ENCODE measurements at places on chromosomes 1 and 21.

- no peak for DNase-seq
Observed at GRCh38 chr1:226692823-226693222, 46.3 kb downstream of the ITPKB start.

GRCh38 chr1:48823168-48823567 is 46.5 kb upstream of the BEND5 start:
- DNase-seq: no peak

GRCh38 chr1:50110656-50111055 is 1.9 kb downstream of the ELAVL4 start:
- DNase-seq: no peak

DNA sequence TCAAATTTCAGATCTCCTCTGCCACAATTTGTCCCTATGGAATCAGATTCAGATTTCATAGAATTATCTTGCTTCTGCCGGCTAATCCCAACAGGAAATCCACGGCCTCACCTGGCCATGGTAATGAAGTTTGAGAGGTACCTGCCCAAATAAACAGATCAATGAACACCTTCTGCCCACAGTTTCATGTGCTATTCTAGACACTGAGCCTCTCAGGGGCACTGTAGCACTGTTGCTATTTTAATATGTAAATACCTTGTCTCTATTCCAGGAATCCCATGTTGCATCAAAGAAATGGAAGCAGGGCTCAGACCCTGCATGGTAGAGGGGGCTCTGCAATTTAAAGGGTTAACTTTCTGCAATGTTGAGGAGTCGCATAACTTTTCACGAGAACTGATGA is 593.1 kb downstream of the PTBP2 start:
- DNase-seq: no peak

DNA sequence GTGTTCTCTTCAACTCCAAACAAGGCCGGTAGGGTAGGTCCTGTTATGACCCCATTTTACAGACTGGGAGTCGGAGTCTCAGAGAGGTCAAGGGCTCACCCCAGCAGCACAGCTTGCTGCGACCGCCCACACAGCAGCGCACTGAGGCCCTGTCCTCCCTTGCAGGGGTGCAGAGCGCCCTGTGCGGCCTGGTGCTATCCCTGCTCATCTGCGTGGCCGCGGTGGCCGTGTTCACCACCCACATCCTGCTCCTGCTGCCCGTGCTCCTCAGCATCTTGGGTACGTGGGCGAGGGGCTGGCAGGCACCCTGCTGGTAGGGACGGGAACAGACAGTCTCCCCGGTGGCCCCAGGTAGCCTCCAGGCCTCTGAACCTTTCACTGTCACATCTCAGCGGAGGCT is 55.9 kb downstream of the DISP3 start:
- DNase-seq: no peak

- DNase-seq: no peak
Observed at GRCh38 chr1:74528123-74528522, 15.7 kb upstream of the LRRC53 start.

GRCh38 chr1:216812966-216813365 is 89.7 kb upstream of the ESRRG start:
- DNase-seq: no peak

- no peak for DNase-seq
Observed at GRCh38 chr1:190353538-190354101, 124.0 kb downstream of the BRINP3 start.

- DNase-seq: peak; percentile 43
Observed at GRCh38 chr1:30749691-30750583, 7.6 kb downstream of the LAPTM5 start.

DNA sequence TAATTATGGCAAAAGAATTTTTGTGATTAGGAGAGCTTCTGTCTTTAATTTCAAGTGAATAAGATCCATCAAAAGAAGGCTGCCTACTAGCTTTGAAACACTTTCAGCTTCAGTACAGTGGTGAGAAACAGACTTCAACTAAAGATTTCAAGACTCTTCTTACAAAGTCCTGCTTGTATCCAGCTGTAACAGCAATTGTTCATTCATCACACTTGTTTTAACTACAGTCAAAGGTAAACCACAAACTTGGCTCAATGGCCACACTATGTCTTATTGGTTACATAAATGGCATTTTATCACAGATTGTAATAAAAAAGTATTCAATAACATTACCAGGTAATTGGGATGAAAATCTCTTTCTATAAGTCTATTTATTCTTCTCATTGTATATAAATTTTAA is 59.2 kb downstream of the WARS2 start:
- DNase-seq: no peak

DNA sequence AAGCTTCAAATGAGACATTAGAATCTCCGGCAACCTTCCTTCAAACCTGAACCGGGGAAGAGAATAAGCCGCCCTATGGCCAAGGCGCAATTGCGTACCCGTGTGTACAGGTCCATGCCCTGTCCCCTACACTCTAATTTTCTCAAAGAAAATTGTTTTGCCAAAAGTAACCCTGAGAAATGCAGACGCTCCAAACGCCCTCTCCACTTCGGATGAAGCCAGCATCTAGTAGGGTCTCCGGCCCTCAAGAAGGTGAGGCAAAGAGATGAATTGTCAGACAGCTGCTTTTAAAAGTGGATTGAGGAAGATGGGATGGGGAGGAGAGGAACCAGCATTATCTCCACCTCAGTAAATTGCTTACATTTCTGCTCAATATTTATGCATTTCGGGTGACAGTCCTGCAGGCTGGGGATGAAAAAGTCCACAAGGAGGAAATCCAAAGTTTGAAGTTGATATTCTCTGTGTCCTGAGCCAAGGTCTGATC is 630 bp upstream of the LHX9 start:
- DNase-seq: no peak

GRCh38 chr1:213231795-213232231 is 180.8 kb downstream of the RPS6KC1 start:
- DNase-seq: no peak

- no peak for DNase-seq
Observed at GRCh38 chr1:61680500-61680899, 44.4 kb downstream of the TM2D1 start.

GRCh38 chr1:33429332-33429731 is 1.6 kb downstream of the PHC2 start:
- no peak for DNase-seq

GRCh38 chr1:114079596-114080190 is 74.0 kb downstream of the SYT6 start:
- DNase-seq: no peak

DNA sequence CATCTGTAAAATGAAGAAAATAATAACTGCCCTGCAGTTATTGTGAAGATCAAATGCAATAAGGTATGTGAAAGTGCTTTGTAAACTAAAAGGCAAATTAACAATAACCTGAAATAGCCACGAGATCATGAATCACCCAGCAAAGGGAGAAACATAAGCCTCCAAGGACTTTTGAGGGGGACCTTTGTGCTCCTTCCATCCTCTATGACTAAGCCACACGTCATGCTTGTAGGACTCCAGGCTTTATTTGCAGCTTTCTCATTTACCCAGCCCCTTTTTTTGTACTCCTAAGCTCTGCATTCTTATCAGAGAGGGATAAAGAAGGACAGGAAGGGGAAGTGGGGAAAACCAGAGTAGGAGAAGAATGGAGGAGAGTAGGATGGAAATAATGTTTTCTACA is 115.1 kb downstream of the PROX1 start:
- no peak for DNase-seq

- DNase-seq: no peak
Observed at GRCh38 chr21:18318156-18318555, 73.5 kb downstream of the CHODL start.

DNA sequence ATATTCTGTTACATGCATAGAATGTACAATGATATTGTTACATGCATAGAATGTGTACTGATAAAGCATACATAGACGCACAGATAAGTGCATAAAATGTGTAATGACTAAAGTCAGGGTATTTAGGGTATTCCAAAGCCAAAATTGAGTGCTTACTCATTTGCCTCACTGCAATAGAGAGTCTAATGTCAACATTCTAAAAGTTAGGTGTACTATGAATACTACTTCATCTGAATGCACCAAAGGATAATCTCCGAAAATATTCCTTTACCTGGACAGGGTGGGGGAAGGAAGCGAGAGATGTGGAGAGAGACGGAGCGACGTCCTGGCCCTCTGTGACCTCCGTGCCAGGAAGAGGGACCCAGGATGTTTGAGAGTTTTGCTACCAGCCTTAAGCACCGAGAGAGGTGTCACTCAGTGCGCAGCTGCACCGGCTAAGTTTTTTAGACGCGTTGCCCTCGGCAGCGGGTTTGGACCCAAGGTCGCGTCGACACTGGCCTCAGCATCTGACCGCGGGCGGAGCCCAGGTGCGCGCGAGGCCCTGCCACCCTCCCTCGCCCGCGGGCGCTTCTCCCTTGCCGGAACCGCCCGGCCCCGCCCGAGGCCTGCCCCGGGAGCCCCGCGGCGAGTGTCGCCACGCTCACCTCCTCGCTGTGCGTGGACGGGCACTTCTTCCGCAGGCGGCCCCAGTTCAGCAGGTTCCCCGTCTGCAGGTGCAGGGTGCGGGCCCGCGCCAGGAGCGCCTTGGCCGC is 660 bp downstream of the GCLM start:
- DNase-seq: peak; percentile 13

GRCh38 chr1:153509729-153510354 is 25.9 kb downstream of the S100A6 start:
- DNase-seq: peak; percentile 51

DNA sequence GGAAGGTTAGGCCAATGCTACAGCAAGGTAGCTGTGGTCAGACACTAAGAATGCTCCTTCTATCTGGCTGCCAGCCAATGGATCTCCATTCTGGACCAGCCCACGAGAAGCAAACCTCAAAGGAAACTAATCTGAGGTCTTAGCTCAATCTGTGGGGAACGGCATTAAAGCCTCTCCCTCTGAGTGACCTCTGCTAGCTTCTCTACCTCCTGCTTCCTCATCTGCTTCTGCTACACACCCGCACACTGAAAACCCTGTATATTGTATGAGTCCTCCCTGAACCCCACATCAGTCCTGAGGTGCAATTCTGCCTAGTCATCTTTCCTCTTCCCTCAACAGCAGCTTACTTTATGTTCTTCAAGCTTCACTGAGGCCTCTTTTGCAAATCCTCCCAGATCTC is 6.9 kb upstream of the GALE start:
- no peak for DNase-seq

DNA sequence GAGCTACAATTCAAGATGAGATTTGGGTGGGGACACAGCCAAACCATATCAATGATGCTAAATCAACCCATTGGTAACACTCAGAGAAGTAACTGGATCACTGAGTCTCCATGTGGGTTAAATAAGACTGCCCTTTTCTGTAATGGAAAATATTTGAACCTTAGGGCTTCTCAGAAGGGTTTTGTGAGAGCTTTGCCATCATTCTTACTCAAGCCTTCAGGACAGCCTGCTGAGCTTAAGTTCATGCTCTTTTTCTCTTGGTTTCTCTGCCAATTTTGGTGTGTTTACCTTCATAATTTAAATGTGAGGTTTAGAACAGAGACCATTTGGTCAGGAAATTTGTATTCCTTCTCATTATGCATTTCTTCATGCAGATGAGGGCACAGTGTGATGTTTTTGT is 74.7 kb downstream of the DISC1 start:
- no peak for DNase-seq

DNA sequence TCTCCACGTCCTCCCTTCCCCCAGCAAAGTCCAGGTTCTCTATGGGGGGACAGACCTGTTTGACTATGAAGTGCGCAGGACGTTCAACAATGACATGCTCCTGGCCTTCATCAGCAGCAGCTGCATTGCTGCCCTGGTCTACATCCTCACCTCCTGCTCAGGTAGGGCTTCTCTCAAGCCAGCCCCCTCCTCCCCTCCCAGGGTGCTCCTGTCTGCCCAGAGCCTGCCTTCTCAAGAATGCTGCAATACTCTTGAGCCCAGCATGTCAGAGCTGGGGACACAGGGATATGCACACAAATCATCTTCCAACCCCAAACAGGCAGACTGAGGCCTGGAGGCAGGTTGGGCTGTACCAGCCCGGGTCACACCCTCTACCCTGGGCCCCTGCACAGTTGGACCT is 35.4 kb downstream of the DISP3 start:
- DNase-seq: no peak

DNA sequence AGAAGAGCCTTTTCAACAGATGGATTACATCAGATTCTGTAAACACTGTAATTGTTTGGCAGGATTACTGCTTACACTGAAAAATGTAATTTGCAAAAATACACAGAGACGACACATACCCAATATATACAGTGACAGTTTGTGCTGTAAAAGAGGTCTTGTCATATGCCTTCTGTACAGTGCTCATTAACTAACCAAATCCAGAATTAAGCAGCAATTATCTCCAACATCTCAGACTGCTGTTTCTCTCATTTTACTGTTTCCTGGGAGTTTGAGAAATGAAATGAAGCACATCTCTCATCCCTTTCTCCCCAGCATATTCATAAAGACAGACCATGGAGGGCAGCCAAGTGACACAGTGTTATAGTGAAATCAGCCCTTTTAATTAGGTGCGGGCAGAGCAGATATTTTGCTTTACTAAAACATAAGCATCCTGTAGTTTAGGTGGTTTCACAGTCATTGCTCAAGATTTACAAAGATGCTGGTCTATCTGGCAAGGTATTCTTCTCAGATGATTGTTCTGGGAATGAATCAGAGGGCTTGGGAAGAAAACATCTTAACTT is 618.4 kb upstream of the USP24 start:
- no peak for DNase-seq

DNA sequence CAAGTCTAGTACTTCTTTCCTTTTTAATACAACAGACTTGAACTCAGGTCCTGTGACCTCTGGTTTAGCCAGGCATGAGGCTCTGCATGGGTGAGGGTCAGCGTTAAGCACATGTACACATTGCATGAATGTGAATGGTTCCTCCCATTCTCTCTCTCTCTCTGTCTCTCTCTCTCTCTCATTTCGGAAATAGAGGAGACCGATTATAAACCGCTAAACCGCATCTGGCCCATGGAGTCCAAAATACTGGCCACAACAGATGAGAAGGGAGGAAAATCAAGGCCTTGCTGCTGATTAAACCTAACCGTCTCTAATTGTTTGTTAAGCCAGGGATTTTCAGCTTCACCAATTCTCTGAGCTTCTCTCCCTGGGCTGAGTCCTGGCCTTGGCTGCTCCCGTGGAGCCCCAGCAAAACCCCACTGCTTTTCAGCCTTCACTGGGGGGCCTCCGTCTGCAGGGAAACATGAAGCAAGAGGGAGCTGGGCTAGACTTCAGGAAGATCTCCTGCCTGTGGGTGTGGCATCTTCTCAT is 6.6 kb downstream of the RSPO1 start:
- DNase-seq: no peak

GRCh38 chr1:171506525-171507304 is 21.4 kb downstream of the PRRC2C start:
- no peak for DNase-seq

DNA sequence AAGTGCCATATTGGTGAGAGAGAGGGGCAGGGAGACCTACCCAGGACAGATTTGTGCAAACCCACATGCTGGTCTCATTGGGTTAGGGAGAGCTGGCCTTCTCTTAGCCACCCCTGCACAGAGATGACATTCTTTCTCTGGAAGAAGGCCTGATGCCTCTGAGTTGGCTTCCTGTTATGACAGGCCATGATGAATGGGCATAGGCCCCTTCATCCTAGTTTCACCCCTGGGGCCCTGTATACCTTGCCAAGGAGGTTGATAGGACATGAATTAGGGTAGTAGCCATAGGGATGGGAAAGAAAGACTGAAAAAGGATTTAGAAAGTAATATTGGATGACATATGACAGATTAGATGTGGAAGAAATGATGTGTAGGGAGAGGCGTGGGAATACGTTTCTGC is 46.6 kb downstream of the TENT5C start:
- no peak for DNase-seq

- DNase-seq: no peak
Observed at GRCh38 chr1:74835051-74835450, 102.1 kb downstream of the TYW3 start.

GRCh38 chr1:186845576-186846210 is 16.9 kb downstream of the PLA2G4A start:
- DNase-seq: no peak

GRCh38 chr21:25640202-25640942 is 1.3 kb downstream of the JAM2 start:
- no peak for DNase-seq

All from stimulated activated CD8-positive, alpha-beta memory T cell treated with anti-CD3 and anti-CD28 coated beads, Interleukin-7, amount 100 ng/mL, for 48 hours (primary cell).